Endothelial cell (in vitro differentiated cells): ENCODE measurements at places on chromosomes 5 and 9.
A peak's percentile ranks its signal among the peaks of the same experiment; 100 is the strongest.

- H3K27ac ChIP-seq, result no peak overlapping the region
- no peaks in the 10 kb centered on the region for H3K36me3 ChIP-seq
- H3K4me1 ChIP-seq, result no peaks in the 10 kb centered on the region
- DNase-seq, result no peak
Observed at GRCh38 chr9:27303219-27303618, 6.3 kb upstream of the EQTN start.

GRCh38 chr5:168991311-168991710, 309.6 kb downstream of the SLIT3 start:
- no peak overlapping the region for H3K27ac ChIP-seq
- no peak for DNase-seq
- H3K4me3 ChIP-seq, result no peak overlapping the region
- no peaks in the 10 kb centered on the region for H3K4me1 ChIP-seq
- H3K36me3 ChIP-seq, result no peaks in the 10 kb centered on the region
- H3K27me3 ChIP-seq, result no peaks in the 10 kb centered on the region

- DNase-seq, result peak; percentile 58
- peaks cover 20% of the 10 kb centered on the region for H3K4me1 ChIP-seq
- peaks cover 3% of the 10 kb centered on the region for H3K36me3 ChIP-seq
Observed at GRCh38 chr9:77022783-77023440, 3.5 kb downstream of the FOXB2 start.

DNA sequence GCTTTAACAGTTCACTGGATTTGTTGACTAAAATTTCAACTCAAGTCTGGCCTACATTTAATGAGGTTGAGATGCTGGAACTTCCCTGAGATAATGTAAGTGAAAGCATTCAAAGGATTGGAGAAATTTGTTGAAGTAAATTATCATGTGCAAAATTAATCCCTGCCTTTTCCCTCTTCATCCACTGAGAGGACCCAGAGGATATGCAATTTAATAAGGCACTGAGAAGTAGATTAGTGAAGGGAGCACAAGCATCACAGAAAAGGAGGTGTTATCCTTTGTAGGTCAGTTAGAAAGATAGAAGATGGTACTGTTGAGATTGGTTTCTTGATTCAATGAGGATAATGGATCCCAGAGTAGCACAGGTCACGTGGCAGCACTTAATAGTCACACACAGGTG, 42.6 kb upstream of the ANKRD31 start:
- H3K4me1 ChIP-seq, result peaks cover 6% of the 10 kb centered on the region
- no peaks in the 10 kb centered on the region for H3K36me3 ChIP-seq
- peaks cover 1% of the 10 kb centered on the region for H3K27me3 ChIP-seq
- no peak overlapping the region for H3K4me3 ChIP-seq
- H3K27ac ChIP-seq, result no peak overlapping the region

DNA sequence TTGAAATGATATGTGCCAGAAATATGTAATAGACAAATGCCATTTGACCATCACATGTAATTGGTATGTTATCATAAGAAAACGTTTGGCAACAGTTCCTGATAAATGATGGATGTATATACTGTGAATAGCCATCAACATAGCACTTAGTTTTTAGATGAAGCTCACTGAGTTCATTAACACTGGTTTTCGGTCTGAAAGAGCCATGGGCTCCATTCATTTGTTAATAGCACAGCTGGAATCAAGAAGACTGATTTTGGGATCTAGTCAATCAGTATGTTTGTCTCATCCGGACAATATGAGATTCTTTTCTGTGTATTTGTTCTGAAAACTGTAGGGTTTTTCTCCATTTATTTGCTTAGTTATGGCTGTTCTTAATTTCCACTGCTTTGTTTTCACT, 413.5 kb upstream of the CLINT1 start:
- H3K4me1 ChIP-seq, result no peaks in the 10 kb centered on the region
- no peaks in the 10 kb centered on the region for H3K36me3 ChIP-seq
- no peak overlapping the region for H3K27ac ChIP-seq
- H3K27me3 ChIP-seq, result no peaks in the 10 kb centered on the region

DNA sequence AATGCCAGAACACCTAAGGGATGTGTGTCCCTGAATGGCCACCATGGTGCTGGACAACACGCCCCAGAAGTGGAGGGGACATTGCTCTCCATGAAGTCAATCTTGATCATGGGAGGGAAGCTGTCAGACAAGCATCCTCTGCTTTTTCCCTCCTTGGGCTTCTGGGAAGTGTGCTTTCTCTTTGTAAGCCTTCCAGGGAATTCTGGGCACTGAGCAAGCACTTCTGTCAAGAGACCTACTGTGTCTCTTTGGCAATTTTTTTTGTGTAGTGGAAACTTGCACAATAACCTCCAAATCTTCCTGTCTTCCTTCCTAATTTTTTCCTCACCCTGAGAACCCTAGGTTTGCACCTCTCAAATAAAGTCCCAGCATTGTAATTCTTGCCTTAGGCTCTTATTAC, 132.0 kb downstream of the SEC61B start:
- H3K36me3 ChIP-seq, result no peaks in the 10 kb centered on the region
- peaks cover 11% of the 10 kb centered on the region for H3K27me3 ChIP-seq
- DNase-seq, result no peak
- H3K4me1 ChIP-seq, result peaks cover 16% of the 10 kb centered on the region

GRCh38 chr5:68115584-68115983, 100.0 kb upstream of the PIK3R1 start:
- DNase-seq, result no peak
- H3K4me3 ChIP-seq, result no peak overlapping the region
- H3K27ac ChIP-seq, result no peak overlapping the region
- H3K4me1 ChIP-seq, result peaks cover 2% of the 10 kb centered on the region
- H3K27me3 ChIP-seq, result no peaks in the 10 kb centered on the region

GRCh38 chr5:66915531-66915930, 281.1 kb downstream of the CD180 start:
- peaks cover 4% of the 10 kb centered on the region for H3K36me3 ChIP-seq
- no peak overlapping the region for H3K4me3 ChIP-seq
- H3K4me1 ChIP-seq, result peaks cover 2% of the 10 kb centered on the region
- no peak for DNase-seq
- no peak overlapping the region for H3K27ac ChIP-seq

DNA sequence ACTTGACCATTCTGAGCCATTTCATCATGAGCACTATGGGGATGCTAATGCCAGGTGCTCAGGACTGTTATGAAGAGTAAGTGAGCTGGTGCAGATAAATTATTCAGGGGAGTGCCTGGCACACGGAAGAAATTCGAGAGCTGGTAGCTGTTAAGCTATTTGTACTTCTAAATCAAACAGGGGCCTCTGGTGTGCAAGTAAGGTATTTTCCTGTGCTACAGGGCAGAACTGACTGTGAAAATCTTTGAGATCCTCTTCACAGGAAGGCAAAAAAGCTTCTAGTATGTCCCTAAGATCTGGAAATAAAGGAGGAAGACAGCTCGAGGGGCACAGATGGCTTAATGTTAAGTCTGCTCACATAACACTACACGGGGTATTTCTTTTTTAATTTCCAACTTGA, 106.3 kb upstream of the SPOCK1 start:
- H3K4me3 ChIP-seq, result no peak overlapping the region
- peaks cover 5% of the 10 kb centered on the region for H3K27me3 ChIP-seq
- no peak for DNase-seq
- H3K27ac ChIP-seq, result no peak overlapping the region

- H3K36me3 ChIP-seq, result no peaks in the 10 kb centered on the region
- no peak for DNase-seq
Observed at GRCh38 chr5:9681706-9682105, 51.6 kb upstream of the TAS2R1 start.
